Spleen (tissue), 13 donors: ENCODE measurements at places on chromosomes 11 and 22.

- DNase-seq: no peak
Observed at GRCh38 chr22:26977741-26978376, 320.5 kb downstream of the MIAT start.

DNA sequence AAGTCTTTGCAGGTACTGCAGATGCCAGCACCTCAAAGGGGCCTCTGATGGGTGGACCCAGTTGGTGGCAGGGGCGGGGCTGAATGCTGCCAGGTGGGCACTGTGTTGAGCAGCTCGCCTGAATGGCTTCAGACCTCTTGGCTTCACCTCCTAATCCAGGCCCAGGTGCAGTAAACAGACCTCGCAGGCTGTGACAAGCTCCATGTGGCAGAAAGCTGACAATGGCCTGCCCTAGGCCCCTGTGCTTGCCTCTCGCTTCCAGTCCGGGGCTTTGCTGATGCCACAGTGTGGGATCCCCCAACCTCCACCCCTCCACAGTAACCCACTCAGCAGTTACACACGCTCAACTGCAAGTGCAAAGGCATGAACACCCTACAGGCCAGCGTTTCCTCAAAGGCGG is 9.4 kb downstream of the IGLL1 start:
- peak; percentile 53 for DNase-seq

DNA sequence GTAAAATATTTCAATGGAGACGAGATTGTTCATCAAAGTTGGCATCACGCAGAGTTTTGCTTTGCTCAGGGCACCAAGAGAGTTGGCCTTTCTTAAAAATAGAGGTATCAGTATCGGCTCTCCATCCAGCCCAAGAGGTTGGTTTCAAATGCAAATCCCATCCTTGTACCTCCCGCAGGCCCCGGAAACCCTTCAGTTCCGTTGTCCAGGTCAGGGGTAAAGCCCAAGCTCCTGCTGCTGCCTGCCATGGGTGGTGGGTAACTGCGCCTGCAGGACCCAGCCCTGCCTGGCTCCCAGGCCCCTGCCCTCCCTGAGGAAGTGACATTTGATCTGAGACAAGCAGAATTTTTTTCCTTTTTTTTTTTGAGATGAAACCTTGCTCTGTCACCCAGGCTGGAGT is 49.3 kb upstream of the RTL6 start:
- no peak for DNase-seq

- DNase-seq: no peak
Observed at GRCh38 chr11:6864438-6864837, 1.6 kb downstream of the OR10A2 start.

DNA sequence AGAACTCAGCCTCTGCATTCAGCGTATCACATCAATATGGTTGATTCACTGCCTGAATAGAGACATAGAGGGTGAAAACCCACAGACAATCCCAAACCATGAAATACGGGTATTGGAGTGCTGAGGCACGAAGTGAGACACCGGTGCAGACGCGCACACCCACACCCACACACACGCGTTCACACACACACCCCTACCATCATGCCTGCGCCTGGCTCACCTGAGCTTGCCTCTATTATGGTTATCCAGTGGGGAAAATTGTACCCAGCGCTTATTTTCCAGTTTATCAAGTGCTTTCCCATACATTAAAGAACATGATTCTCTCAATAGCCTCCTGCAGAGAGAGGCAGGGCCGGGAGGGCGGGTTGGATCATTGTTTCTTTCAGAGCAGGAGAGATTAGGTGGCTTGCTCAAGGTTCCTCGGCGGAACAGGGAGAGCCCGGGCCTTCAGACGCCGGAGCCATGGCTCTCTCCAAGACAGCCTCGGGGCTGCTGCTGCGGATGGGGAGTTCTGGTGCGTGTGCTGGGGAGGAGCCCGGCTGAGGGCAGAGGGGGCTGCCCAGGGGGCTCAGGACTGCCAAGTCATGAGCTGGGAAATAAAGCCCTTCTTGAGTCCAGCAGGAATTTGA is 78.9 kb upstream of the THY1 start:
- DNase-seq: no peak

GRCh38 chr22:35558031-35558430 is 17.4 kb downstream of the RASD2 start:
- DNase-seq: no peak

- peak; percentile 54 for DNase-seq
Observed at GRCh38 chr11:9462172-9462799, 1.5 kb downstream of the ZNF143 start.

DNA sequence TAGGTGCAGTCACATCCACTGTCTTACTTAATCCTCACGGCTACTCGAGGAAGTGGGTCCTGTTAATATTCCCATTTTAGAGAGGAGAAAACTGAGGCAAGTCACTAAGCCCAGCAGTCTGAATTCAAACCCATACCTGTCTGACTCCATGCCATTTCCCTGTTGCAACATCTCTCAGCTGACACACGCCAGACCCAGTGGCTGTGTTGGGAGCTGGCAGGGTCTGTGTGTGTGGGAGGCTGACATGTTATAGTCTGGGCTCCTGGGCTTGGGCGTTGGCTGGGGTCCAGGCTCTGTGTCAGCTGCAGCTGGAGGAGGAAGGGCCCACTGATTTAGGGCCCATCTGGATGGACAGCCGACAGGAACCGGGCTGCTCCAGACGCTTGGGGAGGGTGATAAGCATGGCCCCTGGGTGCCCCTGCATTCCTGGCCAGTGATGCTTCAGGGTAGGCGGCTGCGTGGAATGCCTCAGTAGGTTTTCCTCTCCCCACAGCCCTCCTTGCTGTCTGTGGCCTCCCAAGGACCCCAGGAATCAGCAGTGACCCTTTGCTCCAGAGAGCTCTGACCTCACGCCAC is 562.5 kb downstream of the MN1 start:
- no peak for DNase-seq

GRCh38 chr22:44181912-44182587 is 1.3 kb downstream of the PARVG start:
- peak; percentile 89 for DNase-seq
